ENCODE measurements at places on chromosomes 12 and 14. TPM values are rescaled to one million over a fixed set of nuclear protein-coding genes. Genes with fewer than 3 reads are reported as not detected.

GRCh38 chr12:104596134-104596799, 139.5 kb downstream of the CHST11 start:
- H3K36me3 ChIP-seq = no peaks in the 10 kb centered on the region
- H3K27me3 ChIP-seq = no peaks in the 10 kb centered on the region
- DNase-seq = peak; percentile 60
- peak overlapping the region; percentile 8 for H3K27ac ChIP-seq
- no peaks in the 10 kb centered on the region for H3K4me1 ChIP-seq

- H3K4me1 ChIP-seq = no peaks in the 10 kb centered on the region
- H3K4me3 ChIP-seq = no peak overlapping the region
- DNase-seq = no peak
- H3K27me3 ChIP-seq = no peaks in the 10 kb centered on the region
- no peaks in the 10 kb centered on the region for H3K36me3 ChIP-seq
- no peak overlapping the region for H3K27ac ChIP-seq
Observed at GRCh38 chr14:50462111-50462510, 65.4 kb upstream of the CDKL1 start.

- H3K4me1 ChIP-seq = peaks cover 4% of the 10 kb centered on the region
- no peak for DNase-seq
- no peaks in the 10 kb centered on the region for H3K36me3 ChIP-seq
- no peak overlapping the region for H3K27ac ChIP-seq
- H3K4me3 ChIP-seq = no peak overlapping the region
Observed at GRCh38 chr12:116138364-116138763, 139.1 kb downstream of the MED13L start.

DNA sequence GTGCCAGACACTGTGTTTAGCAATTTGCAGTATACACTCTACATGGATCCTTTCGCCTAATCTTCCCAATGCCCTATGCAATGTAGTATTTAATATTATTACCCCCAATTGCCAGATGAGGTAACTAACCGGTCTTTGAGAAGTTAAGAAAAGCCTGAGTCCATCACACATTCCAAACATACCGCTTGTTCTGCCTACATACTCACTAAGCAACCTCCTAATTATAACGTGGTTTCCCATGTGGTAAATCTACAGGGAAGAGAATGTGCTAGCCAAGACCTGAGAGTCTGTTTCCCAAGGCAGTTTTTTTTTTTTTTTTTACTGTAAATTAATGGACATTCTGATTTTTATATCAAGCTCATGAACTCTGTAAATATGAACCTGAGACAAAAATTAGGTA, 37.2 kb downstream of the ATP2B1 start:
- H3K27ac ChIP-seq = no peak overlapping the region
- DNase-seq = no peak

GRCh38 chr14:90276646-90277367, 20.5 kb downstream of the PSMC1 start:
- no peak for DNase-seq
- no peaks in the 10 kb centered on the region for H3K27me3 ChIP-seq
- H3K4me1 ChIP-seq = no peaks in the 10 kb centered on the region
- no peak overlapping the region for H3K27ac ChIP-seq
- H3K36me3 ChIP-seq = no peaks in the 10 kb centered on the region

DNA sequence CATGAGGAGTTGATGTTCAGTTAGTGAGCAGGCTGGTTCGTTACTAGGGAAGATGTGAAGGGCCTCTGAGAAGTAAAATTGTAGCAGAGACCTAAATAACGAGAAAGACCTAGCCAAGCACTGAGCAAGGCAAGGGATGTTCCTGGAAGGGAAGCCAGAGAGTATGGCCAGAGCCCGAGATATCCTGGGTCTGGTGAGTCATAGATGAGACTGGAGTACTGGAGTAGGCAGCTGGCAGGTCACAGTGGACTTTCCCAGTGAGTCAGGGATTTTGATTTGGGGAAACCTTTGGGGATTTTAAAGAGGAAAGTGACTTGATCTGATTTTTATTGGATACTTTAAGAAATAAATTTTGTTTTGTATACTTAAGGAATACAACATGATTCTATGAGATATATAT, 369.0 kb downstream of the DIO2 start:
- no peaks in the 10 kb centered on the region for H3K4me1 ChIP-seq
- peak; percentile 66 for DNase-seq
- no peak overlapping the region for H3K27ac ChIP-seq
- no peak overlapping the region for H3K4me3 ChIP-seq
- no peaks in the 10 kb centered on the region for H3K27me3 ChIP-seq
- H3K36me3 ChIP-seq = no peaks in the 10 kb centered on the region

GRCh38 chr14:24679248-24679961, 45.4 kb upstream of the GZMB start:
- H3K27ac ChIP-seq = no peak overlapping the region
- no peaks in the 10 kb centered on the region for H3K4me1 ChIP-seq
- DNase-seq = no peak
- H3K36me3 ChIP-seq = no peaks in the 10 kb centered on the region

DNA sequence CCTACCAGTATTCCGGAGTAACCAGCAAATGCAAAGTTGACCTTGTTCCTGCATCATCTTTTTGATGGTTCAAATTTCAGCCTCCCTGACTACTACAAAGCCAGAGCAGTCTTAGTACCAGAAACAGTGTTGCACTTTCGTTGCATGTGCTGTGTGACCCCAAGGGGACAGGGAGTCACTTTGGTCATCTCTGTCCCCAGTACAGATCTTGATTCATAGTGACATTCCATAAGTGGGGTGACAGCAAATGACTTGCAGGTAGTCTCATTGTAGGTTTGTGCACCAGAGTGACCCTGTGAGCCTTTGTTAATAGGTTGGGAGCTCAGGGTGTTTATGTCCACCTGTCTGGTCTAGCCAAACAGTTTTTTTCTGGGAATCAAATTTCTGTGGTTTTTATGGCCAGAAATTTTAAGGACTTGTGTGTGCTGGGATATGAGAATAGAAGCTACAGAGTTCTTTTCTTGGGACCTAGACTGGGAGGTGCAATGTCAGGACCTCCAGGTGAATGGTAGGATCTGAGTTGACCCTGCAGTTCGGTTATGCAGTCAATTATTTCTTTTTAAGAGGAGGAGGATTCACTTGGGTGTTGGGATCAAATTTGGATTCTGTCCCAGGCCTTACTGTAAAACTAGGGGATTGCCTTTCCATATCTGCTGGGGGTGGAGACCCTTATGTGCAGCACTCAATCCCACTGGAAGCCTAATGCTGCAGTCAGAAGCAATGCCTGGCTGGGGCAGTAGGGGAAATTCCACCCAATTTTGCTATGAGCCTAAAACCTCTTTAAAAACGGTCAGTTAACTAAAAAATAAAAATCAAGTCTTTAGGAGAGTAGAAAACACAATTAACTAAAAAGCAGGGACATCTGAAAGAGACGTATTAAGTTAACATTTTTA, 10.1 kb downstream of the EIF5 start:
- peaks cover 18% of the 10 kb centered on the region for H3K36me3 ChIP-seq
- H3K27me3 ChIP-seq = no peaks in the 10 kb centered on the region
- H3K4me1 ChIP-seq = no peaks in the 10 kb centered on the region

- no peak overlapping the region for H3K4me3 ChIP-seq
- no peak for DNase-seq
- H3K27ac ChIP-seq = no peak overlapping the region
- H3K4me1 ChIP-seq = no peaks in the 10 kb centered on the region
- H3K36me3 ChIP-seq = no peaks in the 10 kb centered on the region
Observed at GRCh38 chr12:66744956-66745383, 66.1 kb upstream of the GRIP1 start.

GRCh38 chr14:85911044-85911443, 381.1 kb downstream of the FLRT2 start:
- no peak overlapping the region for H3K27ac ChIP-seq
- DNase-seq = no peak
- H3K4me1 ChIP-seq = no peaks in the 10 kb centered on the region

- H3K27ac ChIP-seq = no peak overlapping the region
- no peaks in the 10 kb centered on the region for H3K36me3 ChIP-seq
- no peaks in the 10 kb centered on the region for H3K4me1 ChIP-seq
- no peak for DNase-seq
Observed at GRCh38 chr14:61334197-61334701, 12.9 kb downstream of the PRKCH start.

DNA sequence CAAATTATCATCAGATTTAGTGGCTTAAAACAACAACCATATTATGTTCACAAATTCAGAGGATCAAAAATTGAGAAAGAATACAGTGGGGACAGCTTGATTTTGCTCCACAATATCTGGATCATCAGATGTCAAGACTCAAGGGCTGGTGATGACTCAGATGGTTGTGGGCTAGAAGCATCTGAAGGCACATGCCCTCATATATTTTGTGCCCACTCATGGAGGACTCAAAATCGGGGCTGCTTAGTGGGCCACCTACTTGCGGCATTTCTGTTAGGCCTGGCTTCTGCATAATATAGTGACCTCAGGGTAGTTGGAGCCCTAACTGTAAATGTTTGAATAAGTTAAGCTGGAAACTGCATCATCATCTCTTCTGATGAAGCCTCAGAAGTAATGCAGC, 584.5 kb downstream of the SLC16A7 start:
- no peaks in the 10 kb centered on the region for H3K36me3 ChIP-seq
- no peak for DNase-seq
- no peaks in the 10 kb centered on the region for H3K4me1 ChIP-seq
- no peak overlapping the region for H3K27ac ChIP-seq
- H3K27me3 ChIP-seq = no peaks in the 10 kb centered on the region

The MUCL1 gene
- not detected for total RNA-seq

The GPRC5D gene
- total RNA-seq = 0.39 TPM

The LEMD3 gene
- 28.6 TPM for total RNA-seq

The SOCS2 gene
- 27.1 TPM for total RNA-seq

The CMA1 gene
- 2.8 TPM for total RNA-seq
